ENCODE measurements at places on chromosomes 16 and 17.
A peak's percentile ranks its signal among the peaks of the same experiment; 100 is the strongest.

GRCh38 chr17:60457148-60457547 lies 34.9 kb downstream of the CHCT1 start:
- DNase-seq, result no peak

- DNase-seq, result no peak
These were observed 555.3 kb downstream of the MAF start for GRCh38 chr16:79045191-79045590.

- no peak for DNase-seq
These were observed 8.3 kb upstream of the GUCY2D start for GRCh38 chr17:7993972-7994589.

GRCh38 chr17:72151565-72152386 lies 31.0 kb downstream of the SOX9 start:
- peak; percentile 75 for DNase-seq

DNA sequence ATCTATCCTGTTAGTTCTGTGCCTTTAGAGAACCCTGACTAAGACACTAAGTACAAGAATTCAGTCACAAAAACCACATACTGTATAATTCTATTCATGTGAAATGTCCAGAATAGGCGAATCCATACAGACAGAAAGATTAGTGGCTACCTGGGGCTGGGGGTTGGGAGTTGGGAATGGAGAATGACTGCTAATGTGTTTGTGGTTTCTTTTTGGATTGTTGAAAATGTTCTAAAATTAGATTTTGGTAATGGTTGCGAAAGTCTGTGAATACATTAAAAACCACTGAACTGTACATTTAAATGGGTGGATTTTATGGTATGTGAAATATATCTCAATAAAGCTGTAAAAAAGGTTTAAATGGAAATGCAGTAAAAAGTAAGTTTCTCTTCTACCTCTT lies 80.4 kb upstream of the AKTIP start:
- no peak for DNase-seq

DNA sequence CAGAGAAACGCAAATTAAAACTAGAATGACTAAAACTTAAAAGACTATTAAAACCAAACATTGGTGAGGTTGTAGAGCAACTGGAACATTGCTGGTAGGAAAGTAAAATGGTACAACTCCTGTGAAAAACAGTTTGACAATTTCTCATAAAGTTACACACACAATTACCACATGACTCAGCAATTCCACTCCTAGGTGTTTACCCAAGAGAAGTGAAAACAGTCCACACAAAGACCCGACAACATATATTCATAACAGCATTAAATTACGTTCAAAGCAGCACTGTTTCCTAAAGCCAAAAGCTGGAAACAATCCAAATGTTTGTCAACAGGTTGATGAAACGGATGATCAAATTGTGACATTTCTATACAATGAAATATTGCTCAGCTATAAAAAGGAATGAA lies 26.5 kb upstream of the ALOX12 start:
- DNase-seq, result no peak

DNA sequence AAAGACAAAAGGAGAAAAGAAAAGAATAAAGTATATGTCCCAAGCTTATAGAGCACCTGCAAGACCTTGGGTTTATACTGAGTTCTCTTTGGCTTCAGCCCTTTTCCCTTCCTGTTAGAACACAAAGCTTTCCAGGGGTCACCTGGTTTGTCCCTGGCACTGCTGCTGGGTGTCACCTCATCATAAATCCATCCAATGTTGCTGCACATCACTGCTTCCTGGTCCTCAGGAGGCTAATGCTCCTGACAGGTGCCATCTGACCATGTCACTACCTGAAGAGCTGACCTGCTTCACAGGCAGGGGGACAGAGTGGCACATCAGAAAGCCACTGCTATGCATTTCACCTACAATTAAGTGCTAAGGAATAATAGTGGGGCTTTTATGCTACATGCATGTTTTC lies 164.6 kb upstream of the ELAC2 start:
- no peak for DNase-seq

GRCh38 chr16:84911486-84912216 lies 91.9 kb downstream of the CRISPLD2 start:
- DNase-seq, result no peak

DNA sequence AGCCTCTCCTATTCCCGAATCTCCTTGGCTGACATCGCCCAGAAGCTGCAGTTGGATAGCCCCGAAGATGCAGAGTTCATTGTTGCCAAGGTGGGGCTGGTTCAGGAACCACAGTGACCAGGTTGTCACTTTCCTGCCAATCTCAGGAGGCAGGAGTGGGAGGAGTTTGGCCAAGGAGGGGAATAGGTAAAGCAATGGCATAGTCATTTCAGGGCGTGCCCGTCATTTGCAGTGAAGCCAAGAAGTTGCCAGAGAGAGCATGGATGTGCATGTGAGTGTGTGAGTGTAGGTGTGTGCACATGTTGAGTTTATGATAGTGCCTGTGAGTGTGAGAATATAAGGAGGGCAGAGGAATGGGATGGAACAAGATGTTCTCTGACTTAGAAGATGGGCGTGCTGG lies 14.8 kb downstream of the PSMD3 start:
- no peak for DNase-seq

DNA sequence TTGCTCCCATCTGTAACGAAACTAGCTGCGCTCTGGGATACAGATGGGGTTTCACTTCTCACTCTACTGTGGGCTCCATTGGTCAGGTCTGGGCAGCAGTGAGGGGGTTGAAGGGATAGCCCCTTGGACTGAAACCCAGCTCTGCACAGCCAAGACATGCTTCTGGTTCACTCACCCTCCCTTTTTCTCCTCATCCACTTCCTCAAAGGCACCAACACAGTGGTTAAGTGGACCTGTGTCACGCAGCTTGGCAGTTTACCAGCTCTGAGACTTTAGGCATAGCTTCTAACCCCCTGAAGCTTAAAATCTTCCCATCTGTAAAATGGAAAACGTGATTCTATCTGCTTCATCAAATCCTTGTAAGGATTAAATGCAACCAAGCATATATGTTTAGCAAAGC lies 11.5 kb upstream of the KRT38 start:
- no peak for DNase-seq

GRCh38 chr16:64742455-64743223 lies 379.2 kb downstream of the CDH11 start:
- no peak for DNase-seq

GRCh38 chr17:7184091-7184488 lies 4.9 kb upstream of the ASGR1 start:
- no peak for DNase-seq

DNA sequence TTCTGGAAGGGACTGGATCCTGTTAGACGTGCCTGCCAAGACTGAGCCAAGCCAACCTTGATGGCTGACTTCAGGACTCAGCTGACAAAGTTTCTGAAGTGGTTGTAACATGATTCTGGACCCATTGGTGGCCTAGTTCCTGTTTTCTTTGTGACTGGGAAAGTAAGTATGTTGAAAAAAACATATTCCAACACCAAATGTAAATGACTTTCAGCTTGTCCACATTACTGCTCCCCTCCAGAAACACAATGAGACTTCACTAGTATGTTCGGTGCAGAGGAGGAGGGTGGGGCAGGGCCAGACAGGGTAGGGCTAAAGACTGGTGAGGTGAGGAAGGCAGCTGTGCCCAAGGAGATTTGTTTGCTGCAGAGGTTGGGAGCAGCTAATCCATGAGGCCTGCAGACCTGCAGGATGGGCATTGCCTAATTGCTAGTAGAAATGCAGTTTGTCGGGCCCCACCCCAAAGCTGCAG lies 26.4 kb downstream of the NMT1 start:
- no peak for DNase-seq

DNA sequence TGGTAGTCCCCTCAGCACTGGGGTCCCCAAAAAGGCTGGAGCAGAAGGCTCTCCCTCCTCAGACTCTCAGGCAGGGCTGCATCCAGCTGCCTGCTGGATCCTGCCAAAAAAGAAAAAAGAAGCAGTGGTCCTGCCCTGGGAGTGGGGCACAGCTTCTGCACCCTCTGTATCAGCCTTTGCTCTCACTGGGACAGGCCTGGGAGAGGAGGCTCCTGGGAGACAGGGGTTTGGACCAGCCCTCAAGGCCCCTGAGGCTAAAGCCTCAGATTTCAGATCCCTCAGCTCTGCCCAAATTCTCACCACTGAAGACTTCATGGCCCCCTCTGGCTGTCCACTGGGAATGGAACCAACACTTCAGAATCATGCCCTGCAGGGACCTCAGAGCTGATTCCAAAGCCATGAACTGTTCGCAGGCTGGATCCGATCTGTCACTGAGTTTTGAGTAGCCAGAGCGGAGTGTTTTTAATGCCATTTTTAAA lies 96.9 kb downstream of the C16orf78 start:
- DNase-seq, result peak; percentile 65

DNA sequence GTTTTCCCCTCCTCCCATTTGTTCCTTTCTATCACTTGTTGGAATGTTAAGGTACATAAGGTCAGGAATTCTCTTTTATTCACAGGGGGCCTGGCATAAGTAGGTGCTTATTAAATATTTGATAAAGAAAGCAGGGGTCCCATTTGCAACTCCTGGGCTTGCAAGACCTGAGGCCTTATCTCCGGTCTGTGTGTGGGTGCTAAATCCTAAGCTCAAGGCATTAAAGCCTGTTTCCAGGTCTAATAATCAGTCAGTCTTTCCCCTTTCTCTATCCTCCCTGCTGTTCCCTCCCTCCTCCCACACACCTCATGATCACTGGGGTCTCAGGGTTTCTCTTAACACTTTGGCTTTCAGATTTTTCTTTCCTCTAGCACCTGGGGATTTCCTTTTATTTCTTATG lies 17.1 kb downstream of the NTN1 start:
- DNase-seq, result no peak

DNA sequence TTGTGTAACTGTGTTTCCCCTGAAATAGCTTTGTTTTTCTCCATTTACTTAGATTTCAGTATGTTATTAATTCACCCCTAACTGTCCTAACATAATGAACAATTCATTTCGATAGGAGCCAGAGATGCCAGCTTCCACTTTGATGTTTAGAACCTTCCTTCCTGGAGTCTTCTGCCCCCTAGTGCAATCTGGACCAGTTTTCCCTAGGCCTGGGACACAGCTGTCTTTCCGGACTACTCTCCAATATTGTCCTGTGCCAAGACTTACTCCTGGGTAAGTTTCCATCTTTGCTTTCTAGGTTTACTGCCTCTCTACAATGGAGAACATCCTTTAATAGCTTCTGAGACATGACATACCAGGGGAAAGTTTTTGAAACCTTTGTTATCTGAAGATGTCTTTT lies 12.8 kb downstream of the RECQL5 start:
- DNase-seq, result no peak

- no peak for DNase-seq
These were observed 7.8 kb downstream of the NR1D1 start for GRCh38 chr17:40092581-40092980.

DNA sequence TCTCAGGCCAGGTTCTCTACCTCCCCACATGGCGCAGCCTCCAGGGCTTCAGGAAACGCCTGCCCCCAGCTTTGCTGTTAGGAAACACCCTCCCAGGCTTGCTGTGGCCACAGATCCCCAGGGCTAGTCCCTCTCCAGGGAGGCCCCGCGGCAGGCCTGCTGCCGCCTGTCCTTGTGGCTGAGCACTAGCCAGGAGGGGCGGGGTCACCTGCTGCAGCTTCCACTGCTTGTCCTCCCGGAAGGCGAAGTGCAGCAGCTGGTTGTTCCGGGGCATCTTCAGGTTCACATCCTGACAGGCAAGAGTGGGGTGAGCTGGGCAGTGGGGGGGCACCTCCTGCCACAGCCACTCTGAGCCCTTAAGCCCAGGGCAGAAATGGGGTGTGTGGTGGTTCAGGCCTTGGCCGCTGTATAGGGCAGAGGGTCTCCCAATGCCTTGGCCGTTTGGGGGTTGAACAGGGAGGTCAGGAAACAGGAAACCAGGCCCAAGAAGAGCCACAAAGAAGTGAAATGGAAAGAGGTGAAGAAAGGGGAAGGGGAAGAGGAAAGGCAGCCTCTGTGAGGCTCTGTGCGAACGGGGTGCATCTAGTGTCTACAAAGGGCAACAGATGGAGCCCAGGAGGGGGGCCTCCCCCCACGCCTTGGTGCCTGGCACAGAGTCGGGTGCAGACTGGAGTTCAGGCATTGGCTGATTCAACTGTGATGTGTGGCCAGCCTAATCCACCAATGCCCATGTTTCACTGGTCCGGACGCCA lies 2.0 kb downstream of the ROGDI start:
- DNase-seq, result no peak

DNA sequence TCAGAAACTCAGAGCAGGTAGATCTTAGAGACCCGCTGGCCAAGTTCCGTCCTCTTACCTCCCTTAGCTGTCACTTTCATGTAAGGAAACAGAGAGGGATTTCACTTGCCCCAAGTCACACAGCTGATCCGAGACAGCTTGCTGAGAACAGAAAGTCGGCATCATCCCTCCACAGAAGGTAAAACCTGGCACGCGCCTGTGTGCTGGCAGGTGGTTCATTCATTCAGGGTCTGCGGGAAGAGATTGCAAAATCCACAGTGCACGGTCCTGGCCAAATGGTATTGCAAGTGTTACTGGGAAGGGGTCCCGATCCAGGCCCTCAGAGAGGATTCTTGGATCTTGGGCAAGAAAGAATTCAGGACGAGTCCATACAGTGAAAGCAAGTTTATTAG lies 139.4 kb upstream of the RPH3AL start:
- DNase-seq, result no peak

DNA sequence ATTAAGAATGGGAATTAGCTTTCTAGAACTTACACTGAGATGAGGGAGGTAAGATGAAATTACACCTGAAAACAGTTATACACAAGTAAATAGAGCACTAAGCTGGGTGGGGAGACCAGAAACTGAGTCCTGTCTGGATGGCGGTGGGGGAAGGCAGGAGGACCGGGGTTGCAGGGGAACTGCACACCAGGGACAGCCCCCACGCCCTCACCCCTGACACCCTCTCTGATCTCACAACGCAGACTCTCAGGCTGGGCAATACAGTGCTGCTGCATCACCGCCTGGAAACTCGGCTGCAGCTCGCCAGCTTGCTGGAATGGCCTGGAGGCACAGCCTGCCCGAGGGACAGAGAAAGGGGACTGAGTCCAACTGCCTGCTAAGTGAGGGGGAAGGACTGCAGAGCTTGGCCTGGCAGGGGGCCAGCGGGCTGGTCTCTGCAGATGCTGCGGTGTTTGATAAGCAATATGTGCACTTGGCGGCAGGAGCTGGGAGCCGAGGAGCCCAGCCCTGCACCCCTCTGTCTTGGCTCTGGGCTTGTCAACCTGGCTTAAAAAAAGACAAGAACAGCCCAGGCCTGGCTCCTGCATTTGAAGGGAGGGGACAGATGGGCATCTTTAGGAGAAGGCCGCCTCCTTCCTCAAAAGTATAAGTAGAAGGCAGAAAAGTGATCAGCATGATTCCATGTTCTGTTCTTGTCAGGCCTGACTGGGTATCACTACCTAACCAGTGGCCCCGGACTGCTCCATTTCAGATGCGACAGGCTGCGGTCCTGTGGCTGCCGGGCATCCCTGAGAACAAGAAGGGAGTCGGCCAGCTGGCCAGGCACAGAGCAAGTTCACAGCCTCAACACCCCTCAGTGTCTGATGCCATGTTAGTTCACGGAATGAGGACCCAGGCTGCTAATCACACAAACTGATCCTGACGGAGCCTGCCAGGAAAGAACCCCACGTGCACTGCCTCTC lies 30.2 kb downstream of the SPHK1 start:
- DNase-seq, result no peak

GRCh38 chr17:35790841-35791240 lies 4.6 kb downstream of the MMP28 start:
- DNase-seq, result no peak

- no peak for DNase-seq
These were observed 72.5 kb upstream of the AXIN2 start for GRCh38 chr17:65633988-65634387.

All from coronary artery (tissue), 2 donors.